ENCODE measurements at places on chromosomes 7 and 10.

- no peak for DNase-seq
Observed at GRCh38 chr10:75191821-75192568, 18.6 kb upstream of the VDAC2 start.

GRCh38 chr10:16814012-16814411, 3.2 kb downstream of the RSU1 start:
- DNase-seq: no peak

DNA sequence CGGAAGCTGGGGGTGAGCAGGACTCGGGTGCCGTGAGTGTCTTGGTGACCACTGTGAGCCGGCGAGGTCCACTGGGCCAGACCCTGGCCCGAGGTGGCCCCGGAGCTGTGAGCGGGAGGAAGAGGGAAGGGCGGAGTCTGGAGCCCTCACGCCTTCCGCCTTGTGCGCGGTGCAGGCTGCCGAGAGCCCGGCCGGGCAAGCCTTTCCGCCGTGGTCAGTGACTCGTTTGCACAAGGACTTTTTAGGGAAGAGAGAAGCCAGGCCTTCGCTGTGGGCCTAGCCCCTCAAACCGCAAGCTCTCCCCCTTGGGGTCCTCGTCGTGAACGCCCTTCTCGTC, 40.9 kb upstream of the ZNF32 start:
- no peak for DNase-seq

- DNase-seq: no peak
Observed at GRCh38 chr7:124649397-124650014, 116.1 kb downstream of the GPR37 start.

DNA sequence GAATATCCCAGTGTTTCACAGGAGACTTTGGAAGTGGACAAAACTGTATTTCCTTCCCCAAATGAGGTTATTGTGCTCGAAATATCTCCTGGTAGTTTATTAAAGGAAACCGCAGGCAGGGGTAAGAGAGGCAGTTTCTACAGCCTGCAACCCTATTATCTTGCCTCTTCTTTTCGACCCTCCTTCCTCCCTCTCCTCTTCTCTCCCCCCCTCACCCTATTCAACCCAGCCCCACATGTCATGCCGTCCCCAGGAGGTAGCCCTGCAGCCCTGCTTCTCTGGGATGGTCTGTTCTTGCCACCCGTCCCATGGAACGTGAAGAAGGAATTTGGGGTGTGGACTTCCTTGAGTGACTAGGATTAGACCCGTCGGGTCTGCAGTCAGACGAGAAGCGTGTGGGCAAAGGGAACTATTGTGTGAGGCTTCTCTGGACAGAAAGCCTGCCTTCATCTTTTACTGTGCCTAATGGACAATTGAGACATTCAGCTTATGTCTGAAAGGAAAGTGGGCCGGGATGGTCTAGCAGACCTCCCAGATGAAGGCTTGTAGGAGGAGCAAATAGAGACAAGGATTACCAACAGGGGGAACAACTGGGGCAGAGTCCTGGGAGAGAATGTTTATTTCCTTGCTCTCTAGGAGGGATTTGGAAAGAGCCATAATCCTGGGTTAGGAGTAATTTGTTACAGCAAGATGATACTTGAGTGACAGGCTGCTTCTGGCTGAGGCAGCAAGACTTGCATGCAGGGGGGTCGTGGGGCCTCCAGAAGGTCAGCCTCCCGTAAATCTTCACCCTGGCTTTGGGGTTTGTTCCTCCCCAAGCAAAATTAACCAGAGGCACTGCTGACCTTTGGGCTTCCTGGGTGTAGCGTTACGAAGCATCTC, 77.8 kb downstream of the TCF7L2 start:
- DNase-seq: no peak

DNA sequence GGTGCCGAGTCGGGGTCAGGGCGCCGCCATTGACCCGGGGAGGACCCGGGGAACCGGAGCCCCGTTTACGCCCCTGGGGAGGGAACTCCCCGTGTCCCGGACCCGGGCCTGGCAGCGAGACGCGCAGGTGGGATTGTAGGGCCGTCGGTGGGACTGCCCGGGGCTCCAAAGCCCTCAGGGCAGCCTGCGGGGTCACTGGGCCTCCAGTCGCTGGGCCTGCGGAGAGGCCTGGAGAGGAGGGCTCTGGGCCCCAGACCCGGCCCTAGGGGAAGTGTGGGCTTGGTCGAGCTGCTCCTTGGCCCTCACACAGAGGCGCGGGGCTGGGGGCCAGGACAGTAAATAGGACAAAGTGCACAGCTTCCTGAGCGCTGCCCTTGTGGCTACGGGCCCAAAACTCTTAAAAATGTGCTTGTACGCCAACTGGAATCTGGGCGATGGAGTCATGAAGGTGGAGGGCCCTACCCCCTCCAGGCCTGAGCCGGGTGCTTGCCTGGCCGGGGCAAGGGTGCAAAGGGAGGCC, 657 bp downstream of the ECHDC3 start:
- DNase-seq: no peak

DNA sequence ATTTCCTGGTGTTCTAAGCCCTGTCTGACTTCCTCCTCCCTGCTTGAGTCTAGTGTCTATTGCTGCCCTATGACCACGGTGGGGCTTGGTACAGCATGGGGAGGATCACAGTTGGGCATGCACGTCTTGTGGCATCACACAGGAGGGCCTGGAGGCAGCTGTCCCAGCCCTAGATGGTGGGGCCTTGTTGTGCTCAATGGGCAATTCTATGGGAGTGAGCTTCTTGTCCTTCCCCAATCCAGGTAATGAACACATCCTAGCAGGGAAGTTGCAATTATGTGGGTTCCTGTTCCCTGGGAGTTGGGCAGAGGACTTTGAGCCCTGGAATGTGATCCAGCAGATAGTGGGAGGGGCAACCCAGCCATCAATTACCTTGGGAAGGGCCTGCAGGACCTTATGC, 10.8 kb upstream of the FAM3C start:
- DNase-seq: no peak

- no peak for DNase-seq
Observed at GRCh38 chr7:101740981-101741725, 76.3 kb upstream of the CUX1 start.

DNA sequence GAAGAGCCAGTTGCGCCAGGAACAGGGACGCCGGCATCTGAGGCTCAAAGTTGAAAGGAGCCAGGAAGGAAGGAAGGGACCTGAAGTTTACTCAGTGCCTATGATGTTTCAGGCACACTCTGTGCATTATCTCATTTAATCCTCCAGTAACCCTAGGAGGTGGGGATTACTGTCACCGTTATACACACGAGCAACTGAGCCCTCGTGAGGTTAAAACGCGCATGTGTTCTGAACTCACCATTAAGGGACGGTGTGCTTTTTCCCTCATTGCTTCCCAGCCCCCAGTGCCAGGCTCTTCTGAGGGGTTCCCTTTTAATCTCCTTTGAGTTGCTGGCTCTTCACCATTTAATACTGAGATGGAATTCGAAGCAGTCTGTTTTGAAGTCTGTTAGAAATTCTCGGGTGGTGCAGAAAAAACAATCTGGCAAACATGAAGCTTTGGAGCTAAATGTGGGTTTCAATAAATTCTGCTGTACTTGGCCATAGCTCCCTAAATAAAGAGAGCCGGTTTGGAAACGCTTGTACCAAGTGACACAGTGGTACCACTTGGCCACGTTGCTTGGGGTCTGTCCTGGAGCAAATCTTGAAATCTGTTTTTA, 102.2 kb downstream of the TAX1BP1 start:
- DNase-seq: no peak

GRCh38 chr10:3503299-3503698, 281.7 kb downstream of the KLF6 start:
- DNase-seq: no peak

GRCh38 chr10:34078017-34078744, 736.9 kb downstream of the PARD3 start:
- no peak for DNase-seq

- DNase-seq: no peak
Observed at GRCh38 chr10:112394475-112394875, 20.6 kb downstream of the ACSL5 start.

All from effector CD4-positive, alpha-beta T cell (primary cell).